ENCODE measurements at places on chromosomes 7 and 10.

GRCh38 chr7:28980451-28981160, 22.5 kb upstream of the TRIL start:
- no peak for DNase-seq

- DNase-seq: no peak
These were observed 85.2 kb upstream of the GLCCI1 start for GRCh38 chr7:7883394-7883793.

- no peak for DNase-seq
These were observed 66.3 kb downstream of the CREB5 start for GRCh38 chr7:28478656-28479055.

DNA sequence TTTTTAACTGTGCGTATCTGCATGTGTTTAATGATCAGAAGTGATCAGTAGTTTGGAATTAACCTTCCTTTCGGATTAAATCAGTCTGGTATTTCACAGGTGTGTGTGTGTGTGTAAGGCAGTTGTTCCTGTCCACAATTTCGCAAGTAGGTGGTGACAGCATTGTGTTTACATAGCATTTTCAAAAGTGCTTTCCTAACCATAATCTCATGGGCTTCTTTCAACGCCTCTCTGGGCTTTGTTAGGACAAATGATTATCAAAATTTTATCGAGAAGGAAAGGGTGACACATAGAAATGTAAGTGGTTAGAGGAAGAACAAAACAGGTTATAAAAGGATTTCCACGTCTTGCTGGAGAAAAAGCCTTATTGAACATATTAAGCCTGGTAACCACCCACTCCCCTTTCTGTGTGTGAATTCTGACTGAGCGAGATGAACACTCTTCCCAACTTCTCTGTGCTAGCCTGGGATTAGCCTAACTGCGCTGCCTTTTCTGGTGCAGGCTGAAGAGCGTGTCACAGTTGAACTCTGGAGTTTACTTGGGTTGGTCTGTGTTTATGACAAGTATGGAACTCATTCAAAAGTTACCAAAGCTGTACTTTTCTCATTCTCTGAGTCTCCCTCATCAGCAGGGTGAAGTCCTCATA, 292.3 kb upstream of the PITRM1 start:
- no peak for DNase-seq

DNA sequence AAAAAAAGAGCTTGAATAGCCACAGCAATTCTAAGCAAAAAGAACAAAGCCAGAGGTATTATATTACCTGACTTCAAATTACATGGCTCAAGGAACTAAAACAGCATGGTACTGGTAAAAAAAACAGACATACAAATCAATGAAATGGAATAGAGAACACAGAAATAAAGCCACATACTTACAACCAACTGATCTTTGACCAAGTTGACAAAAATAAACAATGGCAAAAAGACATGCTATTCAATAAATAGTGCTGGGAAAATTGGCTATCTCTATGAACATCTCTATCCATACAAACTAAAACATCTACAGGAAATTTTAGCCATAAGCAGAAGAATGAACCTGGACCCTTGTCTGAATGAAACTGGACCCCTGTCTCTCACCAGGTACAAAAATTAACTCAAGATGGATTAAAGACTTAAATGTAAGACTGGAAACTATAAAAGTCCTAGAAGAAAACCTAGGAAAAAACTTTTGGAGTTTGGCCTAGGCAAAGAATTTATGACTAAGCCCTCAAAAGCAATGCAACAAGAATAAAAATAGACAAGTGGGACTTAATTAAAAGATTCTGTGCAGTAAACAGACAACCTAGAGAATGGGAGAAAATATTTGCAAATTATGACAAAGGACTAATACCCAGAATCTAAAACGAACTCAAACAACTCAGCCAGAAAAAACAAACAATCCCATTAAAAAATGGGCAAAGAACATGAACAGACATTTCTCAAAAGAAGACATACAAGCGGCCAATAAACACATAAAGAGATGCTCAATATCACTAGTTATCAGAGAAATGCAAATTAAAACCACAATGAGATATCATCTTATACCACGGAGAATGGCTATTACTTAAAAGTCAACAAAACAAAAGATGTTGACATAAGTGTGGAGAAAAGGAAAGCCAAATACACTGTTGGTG, 72.8 kb upstream of the DDC start:
- no peak for DNase-seq

DNA sequence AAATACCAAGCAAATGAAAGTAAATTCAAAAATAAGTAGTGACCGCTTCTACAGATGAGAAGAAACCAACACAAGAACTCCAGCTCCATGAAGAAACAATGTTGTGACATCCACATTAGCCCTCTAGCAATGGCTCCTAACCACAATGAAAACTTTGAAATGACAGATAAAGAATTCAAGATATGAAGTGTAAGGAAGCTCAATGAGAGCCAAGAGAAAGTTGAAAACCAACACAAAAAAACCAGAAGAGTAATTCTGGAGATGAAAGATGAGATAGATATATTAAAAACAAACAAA, 68.2 kb upstream of the DDC start:
- no peak for DNase-seq

GRCh38 chr7:128867241-128867640, 4.6 kb downstream of the ATP6V1F start:
- no peak for DNase-seq
